ENCODE measurements at places on chromosomes 13 and 19. TPM values are rescaled to one million over a fixed set of nuclear protein-coding genes. Genes with fewer than 3 reads are reported as not detected.

DNA sequence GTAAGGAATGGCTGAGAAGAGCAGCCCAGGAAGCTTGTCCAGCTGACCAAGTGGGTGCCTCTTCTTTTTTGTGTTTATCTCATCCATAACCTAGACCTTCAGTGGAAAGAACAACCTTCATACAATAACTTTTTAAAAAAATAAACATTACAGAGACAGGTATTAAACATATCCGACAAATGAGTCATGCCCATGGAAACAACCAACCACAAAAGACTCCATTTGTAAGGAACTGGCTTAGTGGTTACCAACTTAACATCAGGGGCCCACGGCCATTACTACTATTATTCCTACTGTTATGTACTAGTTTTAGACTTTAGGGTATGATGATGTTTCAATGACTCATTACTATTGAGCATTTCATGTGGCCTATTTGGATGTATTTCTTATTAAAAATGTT is 191.7 kb upstream of the SERP2 start:
- DNase-seq = peak; percentile 46

GRCh38 chr13:109883181-109884180 is 97.1 kb upstream of the IRS2 start:
- peak; percentile 56 for DNase-seq

- no peak for DNase-seq
These were observed 88.7 kb upstream of the USP29 start for GRCh38 chr19:57031106-57031505.

DNA sequence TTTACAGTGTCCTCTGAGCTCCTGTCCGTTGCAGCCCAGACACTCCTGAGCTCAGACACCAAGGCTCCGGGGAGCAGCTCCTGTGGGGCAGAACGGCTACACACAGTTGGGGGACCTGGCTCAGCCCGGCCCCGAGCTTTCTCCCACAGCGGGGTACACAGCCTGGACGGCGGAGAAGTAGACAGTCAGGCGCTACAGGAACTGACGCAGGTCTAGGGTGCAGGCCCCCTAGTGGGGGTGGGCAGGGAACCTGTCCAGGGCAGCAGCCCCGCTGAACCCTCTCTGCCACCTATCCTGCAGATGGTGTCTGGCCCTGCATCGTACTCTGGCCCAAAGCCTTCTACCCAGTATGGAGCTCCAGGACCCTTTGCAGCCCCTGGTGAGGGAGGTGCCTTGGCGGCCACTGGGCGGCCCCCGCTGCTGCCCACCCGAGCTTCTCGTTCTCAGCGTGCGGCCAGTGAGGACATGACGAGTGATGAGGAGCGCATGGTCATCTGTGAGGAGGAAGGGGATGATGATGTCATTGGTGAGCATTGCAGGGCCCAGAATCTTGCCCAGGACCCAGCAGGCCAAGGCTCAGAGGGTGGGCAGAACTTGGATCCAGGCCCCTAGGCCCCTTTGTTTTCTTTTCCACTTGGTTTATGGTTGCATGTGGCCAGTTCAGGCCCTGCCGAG is 12.9 kb upstream of the PRR19 start:
- DNase-seq = no peak

DNA sequence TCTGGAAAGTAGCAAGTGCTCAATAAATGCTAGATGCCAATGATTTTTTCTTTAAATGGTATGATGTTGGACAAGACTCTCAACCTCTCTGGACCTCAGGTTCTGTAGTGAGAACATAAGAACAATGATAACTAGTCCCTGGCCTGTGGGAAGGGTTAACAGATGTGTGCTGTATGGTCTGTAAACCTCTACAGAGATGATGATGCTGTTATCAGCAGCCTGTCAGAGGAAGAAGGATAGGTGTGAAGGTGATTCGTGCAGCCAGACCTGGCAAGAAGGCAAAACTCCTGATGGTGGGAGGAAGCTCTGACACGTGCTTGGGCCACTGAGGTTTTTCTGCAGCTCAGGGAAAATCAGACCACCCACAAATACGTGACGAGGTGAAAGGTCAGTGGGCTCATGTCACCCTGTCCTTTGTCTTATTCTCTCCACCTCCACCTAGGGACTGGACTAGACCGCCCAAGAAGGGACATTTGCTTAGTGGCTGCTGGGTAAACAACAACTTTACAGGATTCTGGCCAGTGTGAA is 36.7 kb upstream of the UBL3 start:
- no peak for DNase-seq

- no peak for DNase-seq
These were observed 118.2 kb downstream of the MIPEP start for GRCh38 chr13:23770973-23771372.

DNA sequence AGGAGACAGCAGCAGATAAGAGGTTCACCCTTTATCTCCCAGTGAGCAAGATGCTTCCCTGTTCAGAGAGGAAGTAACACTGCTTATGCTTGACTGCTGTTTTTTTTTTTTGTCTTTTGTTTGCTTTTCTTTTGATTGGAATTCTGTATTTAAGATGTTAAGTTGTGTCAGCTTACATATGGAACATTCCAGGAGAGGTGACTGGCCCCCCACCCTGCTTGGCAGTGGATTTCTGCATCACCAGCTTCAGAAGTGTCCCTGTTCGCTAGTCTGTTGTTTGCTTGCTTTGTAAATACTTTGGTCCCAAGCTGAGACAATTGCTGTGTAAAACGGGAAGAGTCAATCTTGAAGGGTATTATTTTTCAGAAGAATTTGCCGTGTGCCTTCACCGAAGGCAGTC is 43.0 kb downstream of the IFT88 start:
- DNase-seq = no peak

DNA sequence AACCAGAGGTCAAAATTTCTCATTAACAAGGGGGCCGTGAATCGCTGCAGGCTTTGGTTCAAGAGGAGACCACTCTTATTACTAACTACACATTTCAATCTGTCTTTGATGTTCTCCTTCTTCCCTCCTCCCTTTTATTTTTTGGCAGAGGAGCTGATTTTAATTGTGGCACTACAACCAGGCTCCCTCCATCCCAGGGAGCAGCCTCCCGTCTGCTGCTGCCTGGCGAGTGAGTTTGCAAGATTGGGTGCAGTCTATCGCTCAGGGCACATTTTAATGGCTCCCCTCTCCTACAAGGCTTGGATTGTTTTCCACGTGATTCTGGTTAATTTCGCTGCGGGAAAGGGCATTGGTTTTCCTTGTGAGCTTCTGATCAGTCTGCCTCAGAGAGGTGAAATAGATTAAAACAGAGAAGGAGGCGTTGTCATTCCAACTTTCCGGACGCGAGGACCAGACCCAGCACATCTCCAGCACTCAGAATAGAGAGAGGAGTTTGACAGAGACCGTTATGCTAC is 81.4 kb downstream of the KCTD15 start:
- DNase-seq = no peak

DNA sequence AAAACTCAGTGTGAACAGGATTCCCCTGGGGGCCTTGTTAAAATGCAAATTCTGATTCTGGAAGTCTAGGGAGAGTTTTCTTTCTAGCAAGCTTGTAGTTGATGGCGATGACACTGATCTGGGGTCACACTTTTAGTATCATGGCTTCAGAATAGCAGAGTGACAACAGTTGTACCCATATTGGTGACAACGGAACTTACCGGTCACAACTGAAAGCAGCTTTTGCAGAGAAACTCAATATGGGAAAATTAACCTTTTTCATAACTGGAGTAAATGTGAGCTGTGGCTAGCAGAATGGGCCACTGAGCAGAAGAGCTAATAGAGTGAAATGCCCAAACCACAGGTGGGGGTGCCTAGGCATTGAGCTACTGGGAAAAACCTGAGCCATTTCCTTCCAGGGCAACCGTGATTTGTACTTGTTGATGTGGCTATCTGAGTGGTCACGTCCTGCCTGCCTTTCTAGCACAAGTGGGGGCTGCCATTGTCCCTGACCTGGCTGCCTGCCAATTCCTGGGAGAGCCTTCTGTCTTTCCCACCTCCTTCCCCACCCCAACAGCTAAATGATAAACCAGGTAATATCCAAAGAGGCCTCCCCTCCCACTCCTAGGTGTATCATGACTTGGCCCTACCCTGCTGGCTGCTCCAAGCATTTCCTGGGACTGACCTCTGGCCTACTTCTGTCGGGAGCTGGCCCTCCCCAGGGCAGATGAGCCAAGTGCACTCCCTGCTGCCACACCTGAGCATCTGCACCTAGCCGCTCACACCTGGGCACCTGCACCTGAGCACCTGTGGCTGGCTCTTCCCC is 1.7 kb upstream of the SLC10A2 start:
- no peak for DNase-seq

DNA sequence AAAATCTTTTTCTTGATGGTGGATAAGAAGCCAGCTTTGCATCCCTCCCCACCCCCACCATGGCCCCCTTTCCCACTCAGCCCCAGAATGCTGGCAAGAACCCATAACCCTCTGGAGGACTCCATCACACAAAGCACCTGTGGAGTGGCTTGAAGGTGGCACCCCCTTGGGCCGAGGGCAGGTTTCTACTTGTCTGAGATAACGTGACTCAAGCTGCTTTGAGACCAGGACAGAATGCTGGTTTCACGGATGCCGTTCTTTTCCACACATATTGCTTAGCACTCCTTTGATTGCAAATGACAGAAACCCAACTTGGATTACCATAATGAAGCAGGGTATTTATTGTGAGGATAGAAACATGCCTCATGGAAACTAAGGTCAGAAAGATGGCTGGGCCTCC is 82.2 kb downstream of the LACC1 start:
- no peak for DNase-seq

- no peak for DNase-seq
These were observed 190.9 kb downstream of the ZNF486 start for GRCh38 chr19:20357921-20358320.

Gene ZNF611
- 9.7 TPM for total RNA-seq

Gene CRLF1
- total RNA-seq = 29.3 TPM

Gene PSG11
- 0.17 TPM for total RNA-seq

Gene APOC1
- total RNA-seq = not detected

Gene HRC
- total RNA-seq = not detected

All from A172 (cell line).